ENCODE measurements at places on chromosomes 2 and 18.
A peak's percentile ranks its signal among the peaks of the same experiment; 100 is the strongest.

- no peak for DNase-seq
Observed at GRCh38 chr2:223494942-223495341, 107.2 kb downstream of the SCG2 start.

- peak; percentile 63 for DNase-seq
Observed at GRCh38 chr2:130252880-130253645, 54.8 kb upstream of the TUBA3E start.

DNA sequence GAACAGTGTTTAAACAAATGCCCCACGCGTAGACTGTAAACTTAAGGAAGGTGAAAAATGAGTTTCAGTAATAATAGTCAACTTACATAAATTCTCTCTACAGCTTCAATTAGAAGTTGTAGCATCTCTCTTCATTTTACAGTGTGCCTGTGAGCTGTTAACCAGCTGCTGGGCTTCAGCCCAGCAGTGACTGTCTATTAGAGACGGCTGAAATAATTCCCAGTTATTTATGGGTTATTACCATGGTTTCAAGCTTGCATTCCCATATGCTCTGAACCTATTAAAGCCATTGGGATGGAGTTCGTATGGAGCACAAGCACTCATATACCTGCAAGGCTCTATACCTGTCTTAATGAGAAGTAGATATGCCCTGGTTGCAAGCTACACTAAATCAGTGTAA, 501.1 kb downstream of the CNTNAP5 start:
- DNase-seq = no peak

- no peak for DNase-seq
Observed at GRCh38 chr18:21167641-21168377, 56.2 kb upstream of the ROCK1 start.

GRCh38 chr2:143705108-143705707, 576.0 kb downstream of the ARHGAP15 start:
- DNase-seq = no peak

- no peak for DNase-seq
Observed at GRCh38 chr2:168519534-168520308, 63.6 kb downstream of the CERS6 start.

DNA sequence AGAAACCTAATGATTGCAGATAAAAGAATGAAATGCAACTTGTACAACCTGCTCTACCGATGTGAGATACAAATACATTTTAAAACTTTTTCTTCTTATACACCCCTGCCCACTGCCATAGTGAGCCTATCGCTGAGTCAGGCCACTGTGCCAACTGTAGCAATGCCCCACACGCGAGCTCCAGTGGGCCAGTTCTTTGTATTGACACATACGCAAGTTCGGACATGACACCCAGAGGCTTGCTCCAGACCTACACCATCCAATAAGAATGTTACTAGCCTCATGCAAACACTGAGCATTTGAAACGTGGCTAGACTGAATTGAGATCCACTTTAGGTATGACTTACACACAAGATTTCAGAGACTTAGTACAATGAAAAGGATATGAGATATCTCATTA, 340.1 kb downstream of the ARHGAP15 start:
- DNase-seq = no peak

GRCh38 chr2:163652751-163653150, 83.1 kb downstream of the FIGN start:
- no peak for DNase-seq

DNA sequence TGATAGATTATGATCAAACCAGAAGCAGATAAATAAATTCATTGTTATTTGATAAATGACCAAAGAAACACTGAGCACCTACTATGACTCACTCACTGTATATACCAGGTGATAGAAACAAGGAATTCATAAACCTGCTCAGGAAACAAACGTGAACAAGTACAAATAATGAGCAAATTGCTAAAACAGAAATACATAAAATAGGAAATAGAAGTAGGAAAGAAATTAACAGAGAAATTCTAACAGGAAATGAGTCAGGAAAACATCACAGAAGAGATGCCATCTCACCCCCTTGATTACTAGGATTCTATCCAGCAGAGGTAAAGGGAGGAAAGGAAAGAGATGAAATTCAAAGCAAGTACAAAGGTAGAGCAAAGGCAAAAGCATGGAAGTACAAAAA, 31.3 kb downstream of the EXOC6B start:
- DNase-seq = no peak

- no peak for DNase-seq
Observed at GRCh38 chr2:26850000-26850431, 2.1 kb downstream of the DPYSL5 start.

DNA sequence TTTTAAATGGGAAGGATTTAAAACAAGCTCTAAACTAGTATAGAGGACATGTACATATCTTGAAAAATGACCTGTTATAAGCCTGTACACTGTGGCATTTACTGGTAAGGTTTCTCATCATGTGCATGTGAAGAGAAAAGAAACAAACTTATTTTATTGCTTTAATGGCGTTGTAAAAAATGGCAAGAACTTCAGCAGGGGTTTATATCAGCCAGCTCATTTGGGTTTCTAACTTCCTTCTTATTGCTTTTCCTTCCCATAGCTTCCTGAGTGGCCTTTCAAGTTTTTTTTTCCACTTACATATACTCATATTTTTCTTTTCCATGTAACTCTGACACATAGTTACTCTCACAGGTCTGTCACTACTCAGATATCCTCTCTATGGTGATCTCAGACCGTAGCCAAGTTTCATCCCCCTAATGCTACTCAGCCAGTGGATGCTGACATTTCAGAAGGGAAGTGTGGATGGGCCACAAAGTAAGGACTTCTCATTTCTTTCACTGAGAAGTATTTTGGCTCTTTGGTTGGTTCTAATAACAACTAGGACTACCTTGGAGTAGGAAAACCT, 198.2 kb downstream of the PARD3B start:
- no peak for DNase-seq

- DNase-seq = no peak
Observed at GRCh38 chr2:104473546-104473945, 380.4 kb upstream of the POU3F3 start.

- no peak for DNase-seq
Observed at GRCh38 chr2:104704496-104705245, 149.2 kb upstream of the POU3F3 start.

DNA sequence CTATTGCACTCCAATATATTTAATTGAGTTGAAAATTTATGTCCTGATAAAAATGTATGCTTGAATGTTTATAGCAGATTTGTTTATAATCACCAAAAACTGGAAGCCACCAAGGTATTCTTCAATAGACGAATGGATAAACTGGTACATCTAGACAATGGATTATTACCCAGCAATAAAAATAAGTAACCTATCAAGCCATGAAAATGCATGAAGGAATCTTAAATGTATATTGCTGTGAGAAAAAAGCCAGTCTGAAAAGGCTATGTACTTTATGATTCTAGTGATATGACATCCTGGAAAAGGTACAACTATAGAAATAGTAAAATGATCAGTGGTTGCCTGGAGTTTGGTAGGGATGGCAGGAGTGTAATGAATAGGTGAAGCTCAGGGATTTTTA, 580.7 kb downstream of the DCC start:
- no peak for DNase-seq

GRCh38 chr2:229775614-229776313, 61.4 kb upstream of the DNER start:
- DNase-seq = no peak

DNA sequence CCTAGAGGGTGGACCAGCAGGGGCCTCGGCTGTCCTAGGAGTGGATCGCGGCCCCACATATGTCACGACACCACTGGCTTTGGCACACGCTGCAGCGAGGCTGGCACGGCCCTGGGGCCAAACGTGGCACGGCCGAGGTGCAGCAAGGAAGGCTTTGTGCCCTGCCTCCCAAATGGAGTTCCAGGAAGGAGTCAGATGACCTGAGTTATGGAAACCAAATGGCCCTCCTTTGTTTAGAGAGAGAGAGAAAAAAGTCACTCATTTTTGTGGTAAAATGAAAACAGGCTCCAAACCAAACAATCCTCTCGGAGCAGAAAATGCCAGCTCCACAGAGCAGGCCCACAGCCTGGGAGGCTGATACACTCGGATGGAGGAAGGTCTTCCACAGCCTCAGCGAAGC, 105.6 kb downstream of the ANTXR1 start:
- DNase-seq = no peak

DNA sequence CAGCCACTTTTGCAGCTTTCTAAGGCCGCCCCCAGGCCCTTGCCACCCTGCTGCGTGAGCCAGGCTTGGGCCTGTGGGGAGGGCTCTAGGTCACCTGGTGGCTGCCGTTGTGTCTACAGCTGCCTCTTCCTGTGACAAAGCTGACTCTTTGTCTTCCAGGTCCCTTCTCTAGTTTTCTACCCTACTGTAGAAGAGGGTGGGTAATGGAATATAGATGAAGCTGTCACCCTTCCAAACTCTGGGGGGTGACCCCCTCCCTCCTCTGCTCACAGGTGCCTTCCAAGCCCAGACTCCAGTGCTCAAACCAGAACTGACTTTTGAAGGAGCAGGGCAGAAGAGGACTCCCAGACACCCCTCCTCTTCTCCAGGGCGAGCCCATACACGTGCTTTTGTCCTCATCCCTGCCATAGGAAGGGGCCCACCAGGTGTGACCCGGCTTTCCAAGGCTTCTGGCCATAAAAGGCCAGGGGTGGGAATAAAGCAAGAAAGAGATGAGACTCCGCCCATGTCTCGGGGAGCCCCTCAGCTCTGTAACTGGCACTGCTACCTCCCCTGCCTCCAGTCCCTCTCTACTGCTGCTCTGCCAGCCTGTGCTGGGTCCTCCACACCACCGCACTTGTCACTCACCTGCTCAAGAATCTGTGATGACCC, 17.9 kb upstream of the SDC1 start:
- DNase-seq = no peak

- DNase-seq = no peak
Observed at GRCh38 chr2:19036091-19036490, 322.3 kb downstream of the OSR1 start.

GRCh38 chr2:68837164-68837860, 33.9 kb downstream of the BMP10 start:
- no peak for DNase-seq

DNA sequence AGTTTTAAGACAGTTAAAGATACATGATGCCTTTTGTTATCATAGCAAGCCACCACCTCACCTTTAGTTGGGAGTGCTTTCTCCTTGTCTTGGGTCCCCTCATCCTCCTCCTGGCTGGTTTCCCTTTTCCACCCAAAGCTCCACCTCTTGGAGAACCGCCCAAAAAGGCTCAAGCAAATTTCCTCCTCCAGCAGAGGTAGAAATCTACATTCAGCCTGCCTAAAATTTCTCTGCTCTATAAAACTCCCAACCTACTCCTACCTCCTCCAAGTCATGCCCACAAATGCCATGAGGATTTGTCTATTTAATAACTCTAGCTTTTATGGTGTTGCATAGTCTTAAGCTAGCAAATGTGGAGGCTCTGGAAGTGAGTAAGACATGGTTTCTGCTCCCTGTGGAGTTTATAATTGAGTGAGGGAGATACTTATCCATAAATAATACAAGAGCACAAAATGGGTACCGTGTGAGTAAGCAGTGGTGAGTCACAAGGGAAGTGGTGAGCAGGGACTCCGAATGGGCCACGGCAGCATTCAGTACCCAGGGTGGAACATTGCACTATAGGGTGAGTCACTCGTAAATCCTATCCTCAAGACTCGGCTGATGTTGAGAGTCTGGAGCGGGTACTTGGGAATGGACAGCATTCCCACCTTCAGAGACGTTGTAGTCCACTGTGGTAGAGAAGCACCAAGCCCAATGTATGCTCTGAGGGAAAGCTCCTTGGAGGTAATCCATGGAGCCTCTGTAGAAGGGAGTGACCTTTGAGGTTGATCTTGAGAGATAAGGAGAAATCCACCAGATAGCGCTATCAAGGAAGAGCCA, 146.3 kb downstream of the RTN4 start:
- no peak for DNase-seq

- DNase-seq = no peak
Observed at GRCh38 chr2:19874726-19875125, 27.1 kb downstream of the TTC32 start.

GRCh38 chr2:237581751-237582746, 8.5 kb downstream of the RAB17 start:
- peak; percentile 35 for DNase-seq

GRCh38 chr2:101644842-101645383, 52.6 kb upstream of the MAP4K4 start:
- no peak for DNase-seq

DNA sequence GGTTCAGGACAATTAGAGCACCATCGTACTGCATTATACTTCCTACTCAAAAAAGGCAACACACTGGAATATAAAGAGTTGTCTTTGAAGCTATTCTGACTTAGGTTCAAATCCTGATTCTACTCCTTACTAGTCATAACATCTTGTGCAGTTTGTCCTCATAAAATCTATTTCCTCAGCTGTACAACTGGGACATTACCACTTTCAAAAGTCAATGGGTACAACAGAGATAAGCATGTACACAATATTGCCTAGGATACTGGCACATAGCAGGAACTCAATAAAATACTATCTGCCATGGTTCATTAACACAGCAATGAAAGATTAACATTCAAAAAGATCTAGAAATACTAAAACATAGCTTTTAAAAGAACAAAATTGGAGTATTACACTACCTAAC, 11.3 kb downstream of the SOS1 start:
- no peak for DNase-seq

DNA sequence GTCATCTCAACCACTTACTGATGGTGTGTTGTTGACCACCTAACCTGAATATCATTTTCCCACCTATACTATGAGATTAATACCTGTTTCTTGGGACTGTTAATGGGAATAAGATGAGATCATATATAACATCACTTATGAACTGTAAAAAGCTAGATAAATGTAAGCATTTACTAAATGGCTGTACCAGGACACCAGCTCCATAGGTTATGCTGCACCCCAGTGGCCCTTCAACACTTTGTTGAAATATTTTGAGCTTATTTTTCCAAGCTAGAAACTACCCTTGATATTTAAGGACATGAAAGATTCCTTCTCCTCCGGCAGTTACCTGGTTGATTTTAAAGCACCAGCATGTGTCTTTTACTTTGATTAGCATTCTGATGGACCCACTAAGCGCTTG, 138.0 kb upstream of the CDCA7 start:
- no peak for DNase-seq

DNA sequence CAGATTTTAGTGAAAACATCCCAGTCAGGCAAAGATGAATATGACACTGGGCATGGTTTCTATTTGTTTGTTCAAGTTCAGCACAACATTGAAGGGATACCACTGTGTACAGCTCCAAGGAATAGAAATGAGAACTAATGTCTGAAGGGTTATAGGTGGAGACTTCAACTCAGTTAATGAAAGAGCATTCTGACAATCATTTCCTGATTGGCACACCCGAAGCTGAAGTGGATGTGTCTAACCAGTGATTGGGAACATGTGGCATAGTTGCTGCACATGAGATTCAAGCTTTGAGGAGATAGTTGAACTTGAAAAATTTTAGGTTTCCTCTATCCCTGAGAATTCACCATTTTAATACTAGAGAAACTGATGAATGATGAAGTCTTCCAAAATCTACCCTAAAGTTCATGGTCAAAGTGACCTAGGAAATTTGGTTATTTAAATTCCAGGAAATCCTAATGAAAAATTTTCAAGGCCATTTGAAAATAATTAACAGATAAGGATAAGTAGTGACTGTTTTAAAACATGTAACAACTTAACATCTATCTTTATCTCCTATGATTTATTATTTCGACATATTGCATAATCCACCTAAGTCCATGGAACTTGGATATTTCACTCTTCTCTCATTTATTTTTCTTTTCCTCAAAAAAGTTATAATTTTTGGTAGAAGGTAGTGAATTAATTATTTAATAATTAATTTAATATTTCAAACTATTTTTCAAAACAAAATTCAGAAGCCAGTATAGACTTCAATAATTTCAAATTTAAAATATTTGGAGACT, 38.0 kb downstream of the SLC9A4 start:
- no peak for DNase-seq

GRCh38 chr2:46814160-46814961, 101.2 kb downstream of the MCFD2 start:
- DNase-seq = no peak

Measured in NCI-H2227 treated with DMSO at 0.1 percent for 48 hours (cell line).